ENCODE measurements at places on chromosomes 11 and 22.
A peak's percentile ranks its signal among the peaks of the same experiment; 100 is the strongest.

DNA sequence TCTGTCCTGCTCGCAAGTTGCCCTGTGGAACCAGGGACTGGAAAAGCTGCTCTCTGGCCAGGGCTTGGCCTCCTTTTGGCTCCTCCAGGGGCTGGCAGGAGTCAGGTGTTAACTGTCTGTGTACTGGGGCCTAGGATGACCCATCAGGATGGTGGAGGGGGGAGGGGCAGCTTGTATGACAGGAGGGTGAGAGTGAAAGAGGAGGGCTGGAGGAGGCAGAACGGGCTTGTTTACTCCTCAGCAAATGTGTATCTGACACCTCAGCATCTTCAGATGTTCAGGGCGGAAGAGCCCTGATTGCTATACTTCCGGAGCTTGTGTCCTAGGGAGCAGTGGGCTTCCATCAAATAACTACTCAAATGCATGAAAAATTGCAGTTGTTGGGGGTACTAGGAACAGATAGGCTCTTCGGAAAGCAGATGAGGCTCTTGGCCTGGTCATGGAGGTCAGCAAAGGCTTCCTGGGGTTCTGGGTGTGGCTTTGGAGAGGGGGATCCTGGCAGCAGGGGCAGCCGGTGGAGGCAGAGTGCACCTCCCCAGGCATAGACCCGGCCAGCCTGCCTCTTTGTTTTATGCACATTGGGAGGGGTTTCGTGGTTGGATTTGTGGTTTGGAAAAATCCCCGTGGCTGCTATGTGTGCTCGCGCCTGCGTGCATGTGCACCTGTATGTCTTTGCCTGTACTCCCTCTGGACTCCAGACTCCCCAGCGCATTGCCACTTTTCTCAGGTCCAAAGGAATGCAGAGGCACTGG lies 31.2 kb downstream of the CD82 start:
- peak; percentile 78 for DNase-seq

DNA sequence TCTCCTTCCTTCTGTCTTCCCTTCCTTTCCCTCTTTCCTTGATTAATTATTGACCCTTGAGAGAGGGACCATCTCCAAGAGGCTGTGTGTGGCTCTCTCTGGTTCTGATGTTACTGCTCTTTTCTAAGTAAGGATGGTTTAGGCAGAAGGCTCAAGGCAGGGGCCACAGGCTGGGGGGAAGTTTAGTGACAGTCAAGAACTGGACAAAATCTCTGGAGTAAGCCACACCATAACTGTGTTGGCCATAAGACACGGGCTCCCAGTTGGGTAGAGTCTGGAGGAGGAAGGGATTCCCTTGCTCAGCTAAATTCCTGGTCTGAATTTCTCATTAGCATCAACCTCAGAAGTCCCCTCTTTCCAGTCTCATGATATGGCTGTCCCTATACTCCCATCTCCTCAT lies 74.7 kb downstream of the BUD13 start:
- no peak for DNase-seq

GRCh38 chr22:37222440-37222971 lies 10.2 kb upstream of the SSTR3 start:
- DNase-seq, result peak; percentile 81

DNA sequence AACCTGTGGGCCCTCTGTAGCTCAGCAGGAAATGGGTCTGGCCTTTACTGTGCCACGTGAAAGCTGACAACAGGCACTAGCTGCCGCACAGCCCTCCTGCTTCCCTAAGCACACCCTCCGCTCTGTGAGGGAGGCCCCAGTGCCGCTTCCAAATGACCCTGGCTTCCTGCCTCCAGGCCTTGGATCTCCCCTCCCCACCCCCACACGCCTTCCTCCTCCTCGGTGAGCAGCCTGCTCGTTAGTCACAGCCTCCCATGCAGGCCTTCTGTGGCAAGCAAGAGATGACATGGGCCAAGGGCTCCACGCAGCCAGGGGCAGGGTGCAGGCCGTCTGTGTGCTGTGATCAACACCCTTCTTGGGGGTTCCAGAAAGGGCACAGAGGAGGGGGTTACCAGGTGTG lies 15.3 kb upstream of the RASL10A start:
- no peak for DNase-seq

DNA sequence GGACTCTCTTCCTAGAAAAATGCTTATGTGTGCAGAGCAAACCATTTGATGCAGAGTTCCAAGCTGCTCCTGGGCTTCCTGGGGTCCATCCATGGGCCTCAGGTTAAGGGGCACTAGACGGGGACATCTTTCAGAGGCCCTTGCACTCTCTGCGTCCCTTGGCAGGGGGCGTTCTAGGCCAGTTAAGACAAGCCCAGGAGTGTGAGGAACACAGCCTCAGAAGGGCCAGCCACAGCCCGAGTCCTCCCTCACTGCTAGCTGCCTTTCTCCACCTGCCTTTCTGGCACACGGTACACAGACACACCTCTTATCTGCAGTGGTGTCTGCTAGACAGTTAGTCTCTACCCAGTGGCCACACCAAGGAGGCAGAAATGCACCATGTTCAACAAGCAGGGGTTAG lies 18.0 kb upstream of the BID start:
- DNase-seq, result no peak

- DNase-seq, result no peak
Measured at GRCh38 chr11:96168623-96169022, 174.4 kb downstream of the MAML2 start.
